ENCODE measurements at places on chromosomes 4 and X.

DNA sequence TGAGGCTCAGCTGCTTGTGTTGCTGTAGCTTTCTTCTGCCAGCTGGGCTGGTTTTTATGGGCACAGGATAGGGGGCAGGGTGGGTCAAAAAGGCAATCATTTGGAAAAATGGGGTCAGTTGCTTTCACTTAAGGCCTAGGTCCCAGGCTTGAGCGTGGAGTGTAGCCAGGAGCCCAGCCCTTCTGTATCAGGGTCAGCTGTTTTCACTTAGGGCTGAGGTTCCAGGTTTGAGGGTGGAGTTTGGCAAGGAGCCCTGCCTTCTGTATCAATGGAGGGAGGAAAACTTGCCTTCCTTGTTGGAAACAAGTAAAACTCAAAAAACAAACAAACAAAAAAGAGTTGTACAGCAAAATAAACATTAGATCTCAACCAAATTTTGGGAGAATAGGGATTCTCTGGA, 37.0 kb upstream of the UGT8 start:
- no peak for DNase-seq

DNA sequence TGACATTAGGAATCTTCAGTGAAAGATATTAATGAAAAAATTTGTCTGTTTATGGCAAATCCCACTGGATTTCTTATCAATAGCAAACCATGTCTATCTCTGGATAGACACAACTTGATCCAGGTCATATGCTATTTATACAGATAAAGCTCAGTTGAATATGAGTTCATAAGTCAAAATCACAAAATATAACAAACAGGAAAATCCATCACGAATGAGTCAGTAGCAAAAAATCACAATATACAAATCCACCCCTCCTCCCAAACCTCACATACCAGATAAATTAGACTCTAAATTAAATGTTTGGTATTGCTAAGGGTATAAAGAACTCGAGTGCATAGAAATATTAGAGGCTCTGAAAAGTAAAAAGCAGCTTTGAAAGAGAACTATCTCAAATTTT, 420.5 kb downstream of the TLL1 start:
- DNase-seq = no peak

- no peak for DNase-seq
These were observed 67.0 kb upstream of the GPC4 start for GRCh38 chrX:133482056-133482952.

DNA sequence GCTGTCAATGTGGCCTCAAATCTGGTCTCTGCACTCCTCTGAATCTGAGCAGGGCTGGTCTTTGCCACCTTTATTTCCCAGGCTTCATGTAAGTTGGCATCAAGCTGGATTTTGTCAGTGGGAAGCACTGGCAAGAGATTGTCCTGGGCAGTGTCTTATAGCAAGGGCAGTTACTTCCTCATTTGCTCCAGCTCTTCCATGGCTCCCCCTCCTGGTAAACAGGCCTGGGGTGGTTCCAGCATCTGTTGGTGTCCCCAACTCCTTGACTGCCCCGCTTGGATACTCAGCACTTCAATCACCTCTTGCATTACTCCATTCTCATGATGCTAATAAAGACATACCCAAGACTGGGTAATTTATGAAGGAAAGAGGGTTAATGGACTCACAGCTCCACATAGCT, 15.0 kb upstream of the REST start:
- DNase-seq = no peak

DNA sequence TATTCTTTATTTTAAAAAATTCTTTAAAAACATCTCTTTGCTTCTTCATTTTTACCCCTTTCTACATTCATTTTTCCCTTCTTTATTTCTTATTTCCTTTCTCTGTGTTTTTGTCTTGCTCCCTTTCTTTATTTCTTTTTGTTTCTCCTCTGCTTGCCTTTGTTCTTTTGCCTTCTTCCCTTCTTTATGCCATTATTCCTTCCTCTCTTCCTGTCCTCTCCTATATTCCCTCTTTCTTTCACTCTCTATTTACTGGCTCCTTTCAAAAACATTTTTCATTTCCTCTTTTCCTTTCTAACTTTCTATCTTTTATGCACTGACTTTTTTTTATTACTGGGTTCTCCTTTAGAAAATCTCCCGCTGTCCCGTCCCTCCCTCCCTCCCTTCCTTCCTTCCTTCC, 102.2 kb downstream of the RBMX2 start:
- DNase-seq = no peak

- DNase-seq = no peak
These were observed 22.8 kb downstream of the USP9X start for GRCh38 chrX:41108007-41108406.

DNA sequence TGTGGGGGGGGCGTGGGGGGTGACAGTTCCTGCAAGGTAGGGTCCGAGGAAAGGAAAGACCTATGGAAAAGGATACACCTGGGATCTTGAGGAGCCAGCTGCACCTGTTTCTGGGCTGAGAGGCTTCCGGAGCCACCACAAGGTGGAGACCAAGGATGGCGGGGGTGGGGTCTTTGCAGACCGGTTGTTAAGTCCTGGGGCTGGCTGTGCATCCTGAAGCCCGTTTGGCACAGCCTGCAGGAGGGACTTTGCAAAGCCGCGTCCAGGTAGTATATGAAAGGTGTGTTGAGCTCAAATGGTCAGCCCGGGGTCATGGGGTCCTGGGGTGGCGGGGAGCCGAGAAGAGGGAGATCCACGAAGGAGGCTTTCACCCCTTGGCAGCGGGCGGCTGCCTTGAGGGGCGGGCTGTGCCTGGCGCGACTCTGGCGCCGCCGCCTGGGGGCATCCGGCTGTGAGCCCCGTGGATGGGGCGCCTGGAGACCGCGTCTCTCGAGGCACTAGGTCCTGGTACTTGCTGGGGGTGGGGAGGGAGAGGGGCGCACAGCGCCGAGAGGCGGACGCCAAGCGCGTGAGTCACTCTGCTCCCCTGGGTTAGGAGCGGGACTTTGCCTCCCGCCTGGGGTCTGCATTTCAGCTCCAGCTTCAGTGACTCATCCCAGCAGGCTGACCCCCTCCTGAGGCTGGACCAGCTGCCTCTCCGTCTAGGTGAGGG, 58.2 kb upstream of the DYNLT3 start:
- peak; percentile 52 for DNase-seq

- no peak for DNase-seq
These were observed 13.7 kb downstream of the NWD2 start for GRCh38 chr4:37258221-37258620.

DNA sequence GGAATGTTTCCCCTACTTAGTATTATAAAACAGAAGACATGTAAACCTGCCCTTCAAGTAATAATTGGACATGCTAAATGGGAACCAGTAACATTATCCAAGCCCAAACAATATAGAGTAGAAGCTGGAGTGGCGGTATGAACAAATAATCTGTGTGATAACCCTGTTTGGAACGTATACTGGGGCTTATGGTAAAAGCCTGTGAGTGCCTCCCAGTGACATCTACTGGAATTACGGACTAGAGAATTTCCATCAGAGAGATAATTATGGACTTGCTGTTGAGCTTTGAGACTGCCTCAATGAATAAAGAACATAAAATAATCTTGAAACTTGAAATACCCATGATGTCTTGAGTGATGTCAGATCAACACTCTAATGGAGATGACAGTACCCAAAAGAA, 406.3 kb upstream of the GRIA3 start:
- DNase-seq = no peak

- DNase-seq = no peak
These were observed 66.0 kb downstream of the UBE2K start for GRCh38 chr4:39763714-39764572.

GRCh38 chr4:67770422-67770821, 16.2 kb upstream of the GNRHR start:
- no peak for DNase-seq

DNA sequence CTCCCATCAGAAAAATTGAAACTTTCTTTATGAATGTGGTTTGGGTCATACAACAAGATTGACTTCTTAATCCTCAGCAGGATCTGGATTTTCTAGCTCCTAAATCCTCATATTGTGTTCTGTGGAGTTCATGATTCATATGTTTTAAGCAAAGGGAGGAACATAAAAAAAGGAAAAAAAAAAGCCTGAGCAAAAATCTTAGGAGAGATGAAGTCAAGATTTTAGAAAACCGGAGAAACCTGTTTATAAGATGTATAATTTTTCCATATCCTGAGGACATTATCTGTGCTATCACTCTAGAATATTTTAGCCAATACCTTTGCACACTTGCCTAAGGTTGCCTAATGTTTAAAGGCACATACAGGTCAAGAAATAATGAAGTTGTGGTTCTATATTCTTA, 7.0 kb upstream of the EREG start:
- DNase-seq = no peak

- no peak for DNase-seq
These were observed 178.8 kb downstream of the SNCA start for GRCh38 chr4:89657931-89658700.

DNA sequence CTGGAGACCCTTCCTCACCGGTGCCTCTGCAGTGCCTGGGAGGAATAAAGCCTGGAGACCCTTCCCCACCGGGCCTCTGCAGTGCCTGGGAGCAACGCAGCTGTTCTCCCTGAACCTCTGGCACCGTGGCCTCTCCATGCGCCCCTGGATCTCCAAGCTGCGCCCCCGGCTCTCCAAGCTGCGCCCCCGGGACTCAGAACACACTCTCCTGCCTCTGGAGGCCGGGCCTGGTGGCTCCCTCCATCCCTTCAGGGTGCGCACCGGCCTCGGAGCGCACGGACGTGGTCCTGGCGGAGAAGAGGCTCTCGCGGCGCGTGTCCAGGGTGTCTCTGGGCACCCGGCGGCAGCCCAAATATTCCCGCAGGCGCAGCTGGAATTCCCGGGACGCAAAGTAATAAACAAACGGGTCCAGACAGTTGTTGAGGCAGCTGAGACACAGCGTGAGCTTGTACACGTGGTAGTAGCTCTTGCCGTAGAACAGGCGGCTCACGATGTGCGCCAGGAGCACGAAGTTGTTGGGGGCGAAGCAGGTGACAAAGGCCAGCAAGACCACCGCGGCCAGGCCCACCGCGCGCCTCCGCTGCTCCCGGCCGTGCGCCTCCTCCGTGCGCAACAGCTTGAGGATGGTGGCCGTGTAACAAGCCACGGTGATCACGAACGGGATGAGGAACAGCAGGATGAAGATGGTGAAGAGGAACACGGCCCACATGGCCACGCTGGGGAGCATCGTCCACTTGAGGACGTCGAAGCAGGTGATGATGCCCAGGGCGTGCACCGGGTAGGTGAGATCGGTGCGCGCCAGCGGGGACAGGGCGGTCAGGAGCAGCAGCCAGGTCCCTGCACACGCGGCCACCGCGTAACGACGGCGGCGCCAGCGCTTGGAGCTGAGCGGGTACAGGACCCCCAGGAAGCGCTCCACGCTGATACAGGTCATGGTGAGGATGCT, 12.8 kb upstream of the ASMTL start:
- DNase-seq = no peak

DNA sequence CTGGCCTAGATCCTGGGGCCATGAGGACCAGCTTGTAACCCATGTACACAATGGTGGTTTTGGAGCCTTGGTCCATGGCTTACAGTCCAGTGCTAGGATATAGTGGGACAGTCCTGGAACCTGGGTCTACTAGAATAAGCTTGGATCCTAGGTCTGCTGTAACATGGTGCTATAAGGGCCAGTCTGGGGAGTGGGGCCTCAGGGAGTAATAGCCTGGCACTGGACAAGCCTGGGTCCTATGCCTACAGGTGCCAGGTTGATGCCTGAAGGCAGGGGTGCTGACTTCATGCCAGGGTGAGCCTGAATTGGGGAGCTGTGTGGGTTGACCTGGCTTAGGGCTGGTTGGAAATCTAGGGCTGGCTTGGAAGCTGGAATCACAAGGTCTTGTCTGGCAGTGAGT, 756.3 kb upstream of the ADGRL3 start:
- DNase-seq = no peak

GRCh38 chrX:20265726-20266681, 705 bp downstream of the RPS6KA3 start:
- no peak for DNase-seq

- no peak for DNase-seq
These were observed 200.2 kb upstream of the UGT8 start for GRCh38 chr4:114398410-114398809.

DNA sequence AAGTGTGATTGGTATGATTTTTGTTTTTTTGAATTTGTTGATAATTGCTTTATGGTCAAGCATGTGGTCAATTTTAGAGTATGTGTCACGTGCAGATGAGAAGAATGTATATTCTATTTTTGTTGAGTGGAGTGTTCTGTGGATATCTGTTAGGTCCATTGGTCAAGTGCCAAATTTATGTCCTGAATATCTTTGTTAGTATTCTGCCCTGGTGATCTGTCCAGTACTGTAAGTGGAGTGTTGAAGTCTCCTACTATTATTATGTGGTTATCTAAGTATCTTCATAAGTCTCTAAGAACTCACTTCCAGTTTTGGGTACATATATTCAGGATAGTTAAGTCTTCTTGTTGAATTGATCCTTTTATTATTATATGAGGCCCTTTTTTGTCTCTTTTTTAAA, 372.9 kb upstream of the MAOA start:
- DNase-seq = no peak

DNA sequence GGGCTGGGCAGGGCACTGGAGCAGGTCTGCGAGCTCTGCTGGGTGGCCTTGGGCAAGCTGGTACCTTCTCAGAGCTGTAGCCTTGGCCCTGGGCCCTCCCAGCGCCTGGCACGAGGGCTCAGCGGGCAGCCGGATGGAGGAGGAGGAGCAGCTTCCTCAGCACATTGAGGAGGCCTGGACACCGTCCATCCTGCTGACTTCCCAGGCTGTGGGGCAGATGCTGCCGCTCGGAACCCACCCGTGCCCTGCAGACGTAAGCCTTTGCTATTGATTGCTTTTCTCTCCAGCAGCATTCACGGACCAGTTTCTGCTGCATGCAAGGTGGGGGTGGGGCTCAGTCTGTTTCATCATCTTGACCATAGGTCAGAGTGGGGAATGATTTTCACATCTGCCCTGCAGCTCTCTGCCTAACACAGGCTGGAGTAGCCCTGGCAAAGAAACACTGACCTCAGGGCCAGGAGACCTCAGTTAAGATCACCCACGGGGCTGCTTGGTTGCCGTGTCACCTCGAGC, 80.7 kb upstream of the PSAPL1 start:
- no peak for DNase-seq

- no peak for DNase-seq
These were observed 1400.4 kb upstream of the PCDH7 start for GRCh38 chr4:29319663-29320340.

DNA sequence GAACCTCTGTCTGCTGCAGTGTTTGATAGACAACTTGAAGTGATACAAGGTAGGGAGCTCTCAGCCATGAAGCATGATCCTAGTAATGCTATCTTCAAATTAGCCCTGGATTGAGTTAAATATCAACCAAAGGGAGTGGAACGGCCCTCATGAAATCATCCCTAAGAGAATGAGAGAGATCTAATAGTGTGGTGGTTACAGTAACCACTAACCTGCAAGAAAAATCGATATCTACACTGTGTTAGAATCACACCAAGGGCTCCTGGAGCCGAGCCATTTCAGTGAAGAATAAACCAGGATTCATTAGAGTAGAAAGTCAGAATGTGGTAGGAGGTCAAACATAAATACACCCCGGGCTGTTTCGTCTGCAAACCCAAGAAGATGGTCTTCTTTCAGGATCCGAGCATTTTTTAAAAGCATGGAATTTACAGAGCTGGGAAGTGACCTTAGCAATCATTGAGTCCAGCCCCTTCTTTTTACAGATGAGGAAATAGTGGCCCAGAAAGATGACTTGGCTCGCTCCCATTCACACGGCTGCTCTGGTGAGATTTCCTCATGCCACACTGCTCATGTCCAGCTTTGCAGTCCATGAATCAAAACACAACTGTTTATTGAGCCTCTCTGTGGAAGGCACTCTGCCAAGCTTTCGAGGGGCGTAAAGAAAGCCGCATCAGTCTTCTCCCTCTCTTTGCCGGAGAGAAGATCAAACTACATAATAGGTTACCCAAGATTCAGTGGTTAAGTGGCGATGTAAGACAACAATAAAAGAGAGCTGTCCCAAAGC, 5.5 kb upstream of the DCTD start:
- no peak for DNase-seq

Measured in iPS DF 19.7 (cell line).